ENCODE measurements at places on chromosomes 6 and 20.

GRCh38 chr6:65667916-65668656 is 38.9 kb downstream of the EYS start:
- DNase-seq = no peak

GRCh38 chr6:168888786-168889345 is 364.8 kb downstream of the THBS2 start:
- no peak for DNase-seq

DNA sequence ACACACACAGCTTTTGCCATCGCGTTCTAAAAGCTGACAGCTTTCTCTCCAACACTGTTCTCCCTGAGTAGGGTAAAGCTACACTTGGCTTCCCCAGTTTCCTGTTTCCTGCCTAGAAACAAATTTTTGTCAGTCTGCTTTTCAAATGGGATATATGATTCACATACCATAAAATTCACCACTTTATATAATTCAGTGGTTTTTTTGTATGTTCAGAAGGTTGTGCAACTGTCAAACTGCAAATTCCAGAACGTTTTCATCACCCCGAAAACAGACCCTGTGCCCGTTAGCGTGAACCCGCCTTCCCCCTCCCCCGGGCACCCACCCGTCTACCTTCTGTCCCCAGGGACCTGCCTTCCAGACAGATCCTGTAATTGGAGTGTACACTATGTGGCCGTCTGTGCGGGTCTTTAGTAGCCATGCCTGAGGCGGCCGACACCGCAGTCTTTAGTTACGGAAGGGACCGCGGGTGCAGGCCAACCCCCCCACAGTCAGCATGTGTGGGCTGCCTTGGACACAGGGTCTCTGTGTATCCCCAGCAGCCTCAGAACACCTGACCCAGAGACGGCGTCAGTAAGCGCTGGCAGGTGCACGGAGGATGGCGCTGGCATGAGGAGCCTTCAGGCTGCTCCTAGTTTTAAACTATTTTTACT is 16.6 kb downstream of the HRH3 start:
- DNase-seq = peak; percentile 86

GRCh38 chr6:49415358-49415757 is 47.7 kb downstream of the MMUT start:
- peak; percentile 1 for DNase-seq

- DNase-seq = no peak
Measured at GRCh38 chr6:79384845-79385244, 150.4 kb upstream of the HMGN3 start.

DNA sequence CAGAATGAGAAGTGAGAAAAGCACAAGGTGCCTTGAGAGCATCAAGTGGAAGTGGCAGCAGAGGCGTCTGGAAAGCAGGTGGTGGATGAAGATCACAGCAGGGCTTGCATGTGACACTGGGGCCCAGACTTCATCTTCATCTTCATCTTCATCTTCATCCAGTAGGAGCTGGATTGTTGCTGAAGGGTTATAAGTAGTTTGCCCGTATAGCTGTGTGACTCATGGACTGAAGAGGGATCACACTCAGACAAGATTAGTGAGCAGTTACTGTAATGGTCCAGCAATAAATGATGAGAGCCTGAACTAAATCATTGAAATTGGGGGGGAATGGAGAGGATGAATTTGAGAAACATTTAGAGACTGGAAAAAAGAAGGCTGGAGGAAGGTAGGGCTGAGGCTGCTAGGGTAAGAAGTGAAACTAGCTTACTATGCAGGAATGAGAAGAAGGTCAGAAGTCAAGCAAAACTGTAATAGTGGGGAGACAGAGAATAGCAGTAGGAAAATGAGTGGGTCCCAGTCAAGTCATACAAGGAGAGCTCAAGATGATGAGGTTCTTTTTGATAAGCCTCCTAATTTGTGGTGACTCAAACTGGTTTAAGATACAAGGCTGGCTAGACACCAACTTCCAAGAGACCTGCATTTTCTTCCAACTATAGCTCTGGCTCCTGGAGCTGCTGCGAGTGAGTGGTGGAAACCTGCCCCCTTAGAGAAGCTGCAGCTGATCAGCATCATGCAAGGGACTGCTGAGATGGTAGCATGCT is 92.3 kb upstream of the BEND6 start:
- no peak for DNase-seq

DNA sequence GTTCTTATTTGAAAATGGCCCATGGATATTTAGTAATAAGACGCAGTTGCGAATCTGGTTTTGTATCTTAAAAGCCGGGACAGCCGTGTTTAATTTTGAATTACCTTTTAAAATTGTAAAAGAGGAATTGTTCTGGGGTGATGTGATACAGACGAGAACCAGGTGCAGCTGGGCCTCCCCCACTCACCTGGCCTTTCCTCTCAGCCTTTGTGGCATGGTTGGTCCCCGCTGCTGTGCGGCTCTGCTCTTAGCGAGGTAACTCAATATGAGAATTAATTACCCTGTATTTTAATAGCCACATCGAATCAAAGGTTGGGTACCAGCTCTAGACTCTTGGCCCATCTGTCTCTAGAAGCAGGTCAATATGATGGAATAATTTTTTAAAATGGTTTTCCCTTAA is 56.5 kb upstream of the DACT2 start:
- DNase-seq = no peak

DNA sequence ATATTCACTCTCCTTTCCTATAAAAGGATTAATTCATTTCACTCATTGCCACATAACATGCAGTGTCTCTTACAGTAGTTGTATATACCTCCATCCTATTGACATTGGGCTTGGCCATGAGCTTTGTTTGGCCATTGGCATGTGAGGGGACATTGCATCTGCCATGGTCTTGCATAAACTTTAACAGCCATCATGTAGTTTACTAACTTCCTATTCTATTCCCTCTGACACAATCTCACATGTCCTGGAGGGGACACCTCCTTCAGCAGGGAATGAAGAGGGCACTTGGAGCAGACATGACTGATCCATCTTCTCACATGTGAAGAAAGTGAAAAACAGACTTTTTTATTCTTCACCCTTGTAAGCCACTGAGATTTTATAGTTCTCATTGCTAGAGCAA is 115.5 kb upstream of the MARCKS start:
- no peak for DNase-seq

DNA sequence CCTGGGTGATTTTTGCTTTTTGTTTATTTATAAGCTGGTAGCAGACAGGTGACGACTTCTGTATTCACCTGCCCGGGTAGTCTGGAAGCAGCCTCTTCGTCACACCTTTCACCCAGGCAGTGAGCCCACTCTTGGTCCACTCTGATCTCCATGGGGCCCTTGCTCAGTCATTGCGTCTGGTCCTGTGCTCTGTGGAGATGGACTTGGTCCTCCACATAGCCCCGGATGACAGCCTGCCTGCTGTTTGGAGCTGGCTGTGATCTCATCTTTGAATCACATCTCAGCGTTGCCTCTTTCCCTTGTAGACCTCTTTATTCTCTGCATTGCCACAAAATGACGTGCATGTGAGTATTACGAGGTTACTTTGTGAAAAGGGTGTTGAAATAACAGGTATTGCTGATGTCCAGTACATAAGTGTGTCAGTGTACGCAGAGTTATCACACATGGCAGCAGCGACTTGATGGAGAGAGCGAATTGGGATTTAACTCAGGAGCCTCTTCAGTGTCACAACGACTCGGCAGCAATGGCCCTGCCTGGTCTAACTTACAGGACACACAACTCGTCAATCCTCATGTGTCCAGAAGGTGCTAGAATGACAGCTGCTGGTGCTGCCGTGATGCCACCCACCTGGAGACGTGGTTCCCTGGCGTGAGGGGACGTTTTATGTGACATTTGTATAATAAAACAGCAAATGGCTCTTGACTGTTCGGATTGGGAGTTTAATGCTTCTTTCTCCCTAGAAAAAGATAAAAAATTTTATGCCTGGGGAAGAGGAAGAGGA is 24.2 kb upstream of the FRMD1 start:
- no peak for DNase-seq

GRCh38 chr20:4153661-4154238 is 138.4 kb upstream of the RNF24 start:
- no peak for DNase-seq

DNA sequence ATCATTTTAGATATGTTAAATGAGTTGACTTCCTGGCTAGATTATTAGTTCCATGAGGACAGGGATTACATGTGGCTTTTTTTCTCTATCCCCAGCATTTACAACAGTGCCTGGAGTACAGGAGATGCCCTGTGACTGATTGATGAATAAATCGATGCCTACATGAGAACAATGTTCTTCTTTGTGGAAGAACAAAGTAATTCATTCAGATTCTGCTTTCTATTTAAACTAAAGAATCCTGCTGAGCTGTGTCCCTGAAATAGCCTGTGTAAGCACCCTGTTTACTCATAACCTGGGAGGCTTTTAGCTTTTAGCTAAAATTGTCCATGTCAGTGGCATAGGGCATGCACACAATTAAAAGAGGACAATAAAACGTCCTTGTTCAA is 125.1 kb upstream of the BTBD3 start:
- peak; percentile 12 for DNase-seq
